ENCODE measurements at places on chromosomes 5 and 9. TPM values are rescaled to one million over a fixed set of nuclear protein-coding genes. Genes with fewer than 3 reads are reported as not detected.

CDX1 gene
- total RNA-seq, result not detected

C7 gene
- total RNA-seq, result not detected

CER1 gene
- total RNA-seq, result not detected

EFNA5 gene
- not detected for total RNA-seq

C5orf34 gene
- 9.3 TPM for total RNA-seq

PCDHGB2 gene
- total RNA-seq, result 0.88 TPM

DNA sequence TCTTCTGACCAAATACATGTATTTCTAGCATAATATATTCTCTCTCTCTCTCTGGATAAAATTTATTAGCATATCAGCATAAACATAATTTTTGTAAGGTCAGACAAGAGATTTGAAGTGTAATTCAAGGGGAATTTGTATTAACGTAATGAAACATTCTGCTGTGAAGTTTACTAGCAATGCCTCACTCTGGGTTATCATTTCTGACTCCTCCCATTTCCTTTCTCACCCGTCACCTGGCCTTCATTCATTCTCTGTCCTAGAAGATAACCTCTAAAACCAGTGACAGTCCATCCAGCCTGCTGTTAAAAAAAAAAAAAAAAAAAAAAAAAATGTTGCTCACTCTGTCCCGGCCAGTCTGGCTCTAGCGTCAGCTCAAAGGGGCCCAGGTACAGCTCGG, 27.1 kb downstream of the GRAMD2B start:
- peak; percentile 39 for DNase-seq

GRCh38 chr5:160627921-160628618, 206.4 kb downstream of the PTTG1 start:
- no peak for DNase-seq

DNA sequence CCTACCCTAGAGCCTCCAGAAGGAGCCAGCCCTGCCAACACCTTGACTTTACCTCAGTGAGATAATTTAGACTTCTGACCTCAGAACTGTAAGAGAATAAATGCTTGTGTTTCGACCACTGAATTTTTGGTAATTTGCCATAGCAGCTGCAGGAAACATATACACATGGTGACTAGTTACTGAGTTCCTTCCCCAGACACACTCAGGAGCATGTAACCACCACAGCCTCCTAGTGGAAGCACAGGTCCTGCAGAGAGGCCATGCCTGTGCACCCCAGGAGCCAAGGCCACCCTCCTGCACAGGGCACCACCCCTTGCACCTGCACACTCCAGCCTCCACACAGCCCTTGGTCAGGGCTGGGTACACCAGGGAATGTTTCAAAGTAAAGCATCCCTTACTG, 7.6 kb upstream of the CAMSAP1 start:
- no peak for DNase-seq

DNA sequence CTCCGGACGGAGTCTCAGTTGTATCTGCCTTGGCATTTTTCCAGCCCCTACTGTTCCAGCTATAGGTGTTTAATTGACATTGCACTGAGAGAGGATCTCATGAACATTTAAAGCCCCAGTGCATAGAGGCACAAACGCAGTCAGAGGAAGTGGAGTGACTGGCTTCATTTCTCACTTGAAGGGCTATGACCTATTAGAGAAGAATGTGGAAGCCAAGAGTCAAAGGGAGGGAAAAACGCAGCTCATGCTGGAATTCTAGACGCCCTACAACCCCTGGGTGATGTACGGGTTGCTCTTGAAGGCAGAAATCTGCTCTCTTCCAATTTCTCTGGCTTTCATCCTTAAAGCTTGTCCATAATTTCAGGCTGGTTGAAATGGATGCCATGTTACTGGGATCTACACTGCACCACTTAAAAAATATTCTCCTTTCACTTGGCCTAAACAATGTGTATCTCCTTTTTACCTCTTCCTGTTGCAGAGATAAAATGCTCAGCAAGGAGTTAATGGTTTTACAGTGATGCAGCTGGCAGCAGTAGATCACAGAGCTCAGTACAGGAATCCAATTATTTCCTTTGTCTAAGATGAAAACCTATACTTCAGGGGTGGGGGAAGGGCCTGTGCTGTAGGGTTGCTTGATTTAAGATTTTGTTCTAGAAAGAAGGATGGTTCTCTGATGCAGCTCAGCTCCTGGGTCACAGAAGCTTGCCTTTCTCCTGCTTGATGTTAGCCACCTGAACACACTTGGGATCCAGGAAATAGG, 61.8 kb upstream of the MAMDC2 start:
- DNase-seq, result no peak

GRCh38 chr5:124797665-124798087, 51.2 kb upstream of the ZNF608 start:
- no peak for DNase-seq

DNA sequence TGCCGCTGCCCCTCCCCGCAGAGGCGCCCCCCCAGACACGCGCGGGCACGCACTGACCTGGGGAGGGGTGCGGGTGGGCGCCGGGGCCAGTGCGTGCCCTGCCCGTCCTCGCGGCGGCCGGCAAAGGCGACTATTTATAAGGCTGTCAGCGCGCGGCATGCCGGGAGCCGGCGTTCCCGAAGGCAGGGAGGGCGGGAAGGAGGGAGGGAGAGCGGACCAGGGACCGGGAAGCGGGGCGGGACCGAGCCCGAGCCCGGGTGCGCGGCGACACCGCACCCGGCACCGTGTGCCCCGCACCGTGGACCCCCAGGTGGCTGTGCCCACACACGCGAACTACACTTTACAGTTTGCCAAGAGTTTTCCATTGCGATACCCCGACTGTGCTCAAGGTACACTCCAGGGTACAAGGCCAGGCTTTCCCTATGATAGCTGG, at the start of gene AK1:
Gene AK1 (minus strand): TSS at position 110 of the 433 bp plus-strand sequence. CDS start 3,058 bp downstream, outside the sequence.
- DNase-seq, result no peak

DNA sequence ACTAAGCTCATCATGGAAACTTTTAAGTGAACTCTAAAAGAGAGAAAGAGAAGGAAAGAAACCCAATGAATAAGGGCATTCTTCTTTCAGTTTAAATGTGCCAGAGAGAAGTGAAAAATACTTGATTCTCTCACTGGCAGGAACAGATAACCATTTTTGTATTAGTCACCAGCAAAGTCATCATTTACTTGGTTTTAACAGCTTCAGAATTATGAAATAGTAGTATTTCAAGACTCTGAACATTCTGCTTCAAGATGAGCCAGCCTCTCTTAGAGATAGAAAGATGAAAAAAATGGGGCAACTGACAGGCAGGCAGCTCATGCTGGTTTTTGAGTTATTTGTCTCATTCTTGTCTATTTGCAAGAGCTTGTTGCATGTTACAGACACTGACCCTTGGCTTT, 103.5 kb downstream of the GCNT1 start:
- DNase-seq, result no peak

- DNase-seq, result no peak
Observed at GRCh38 chr9:77435277-77435676, 212.8 kb downstream of the GNA14 start.

GRCh38 chr9:13491493-13492424, 212.3 kb upstream of the MPDZ start:
- no peak for DNase-seq

DNA sequence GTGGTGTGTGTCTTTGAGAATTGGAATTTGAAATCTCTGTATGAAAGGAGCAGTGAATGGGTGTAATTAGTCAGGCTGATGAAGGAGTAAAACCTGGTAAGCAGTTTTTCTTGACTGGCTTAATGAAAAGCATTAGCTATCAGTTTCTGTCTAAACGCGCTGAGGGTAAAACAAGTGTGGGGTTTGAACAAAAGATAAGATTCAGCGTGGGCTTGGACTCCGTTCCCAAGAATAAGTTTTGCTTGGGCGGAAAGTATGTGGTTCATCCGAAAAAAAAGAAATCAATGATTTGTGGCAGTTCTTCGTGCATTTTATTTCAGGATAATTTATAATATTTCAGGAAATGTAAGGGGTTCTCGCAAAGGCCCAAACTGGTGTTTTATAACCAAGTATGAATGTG, 217.3 kb downstream of the NTRK2 start:
- DNase-seq, result no peak

DNA sequence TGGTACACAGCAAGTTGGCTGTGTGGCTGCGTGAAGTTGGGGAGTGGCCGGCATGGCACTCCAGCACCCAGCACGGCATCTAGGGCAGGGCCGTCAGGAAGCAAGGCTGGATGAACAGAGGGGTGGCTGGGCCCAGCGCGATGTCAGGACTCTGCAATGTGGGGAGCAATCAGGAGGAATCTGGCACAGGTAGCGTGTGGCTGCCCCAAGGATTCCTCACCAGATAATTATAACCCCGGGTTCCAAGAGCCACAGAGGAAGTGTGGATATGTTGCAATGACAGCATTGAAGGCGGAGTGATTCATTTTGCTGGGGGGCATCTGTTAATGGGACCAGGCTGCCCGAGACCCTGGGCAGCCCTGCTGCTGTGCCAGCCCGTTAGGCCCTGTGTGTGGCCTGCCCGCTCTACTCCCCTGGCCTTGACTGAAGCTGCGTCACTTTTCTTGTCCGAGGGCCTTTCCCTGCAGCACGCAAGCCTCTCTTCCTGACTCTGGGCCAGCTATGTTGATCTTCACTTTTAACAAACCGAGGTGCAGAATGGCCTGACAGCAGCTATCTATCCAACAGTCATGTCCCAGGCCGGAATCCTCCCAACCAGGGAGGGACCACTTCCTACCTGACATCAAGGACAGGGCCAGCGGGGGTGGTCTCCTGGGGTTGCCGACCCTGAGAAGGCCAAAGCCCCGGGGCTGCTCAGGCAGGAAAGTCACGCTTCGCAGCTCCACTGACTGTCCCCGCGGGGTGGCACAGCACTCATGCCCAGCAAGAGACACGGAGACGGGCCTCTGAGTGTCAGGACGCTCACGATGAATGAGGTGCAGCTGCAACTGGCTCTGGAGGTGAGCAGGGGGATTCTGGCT, 118.0 kb upstream of the PHYKPL start:
- DNase-seq, result no peak

GRCh38 chr9:21993893-21994555, at the start of gene CDKN2A:
Gene CDKN2A, minus strand, starts transcription at chr9:21994392.
- DNase-seq, result peak; percentile 76

DNA sequence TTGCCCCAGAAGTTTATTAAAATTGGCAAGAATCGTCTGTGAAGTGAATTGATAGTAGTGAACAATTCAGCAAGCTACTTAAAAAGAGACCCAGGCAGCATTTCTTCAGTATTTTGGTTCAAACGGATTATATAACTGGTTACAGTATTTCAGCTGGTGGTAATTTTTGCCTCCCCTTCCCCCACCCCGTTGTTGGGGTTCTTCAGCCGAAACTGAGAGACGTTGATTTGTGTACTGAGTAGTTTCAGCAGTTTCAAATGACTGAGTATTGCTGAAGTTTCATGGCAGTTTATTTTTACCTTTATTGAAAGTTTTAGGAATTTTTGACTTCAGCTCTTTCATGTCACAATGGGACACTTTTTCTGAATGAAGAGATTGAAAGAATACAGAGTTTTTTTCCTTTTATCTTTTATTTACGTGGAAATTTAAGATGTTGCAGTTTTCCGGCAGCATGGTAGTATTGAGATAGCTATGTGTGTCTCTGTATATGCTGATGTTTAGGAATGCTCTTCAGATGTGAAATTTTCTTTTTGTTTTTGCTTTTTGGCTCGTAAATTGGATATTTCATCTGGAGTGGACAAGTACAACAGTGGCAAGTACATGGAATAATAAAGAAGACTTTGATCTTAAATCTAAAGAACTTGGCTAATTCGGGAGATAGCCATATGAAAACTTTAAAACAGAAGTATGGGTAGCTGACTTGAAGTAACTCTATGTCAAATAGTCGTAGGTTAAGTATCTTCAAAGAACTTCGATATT, 1.9 kb downstream of the GPBP1 start:
- no peak for DNase-seq

DNA sequence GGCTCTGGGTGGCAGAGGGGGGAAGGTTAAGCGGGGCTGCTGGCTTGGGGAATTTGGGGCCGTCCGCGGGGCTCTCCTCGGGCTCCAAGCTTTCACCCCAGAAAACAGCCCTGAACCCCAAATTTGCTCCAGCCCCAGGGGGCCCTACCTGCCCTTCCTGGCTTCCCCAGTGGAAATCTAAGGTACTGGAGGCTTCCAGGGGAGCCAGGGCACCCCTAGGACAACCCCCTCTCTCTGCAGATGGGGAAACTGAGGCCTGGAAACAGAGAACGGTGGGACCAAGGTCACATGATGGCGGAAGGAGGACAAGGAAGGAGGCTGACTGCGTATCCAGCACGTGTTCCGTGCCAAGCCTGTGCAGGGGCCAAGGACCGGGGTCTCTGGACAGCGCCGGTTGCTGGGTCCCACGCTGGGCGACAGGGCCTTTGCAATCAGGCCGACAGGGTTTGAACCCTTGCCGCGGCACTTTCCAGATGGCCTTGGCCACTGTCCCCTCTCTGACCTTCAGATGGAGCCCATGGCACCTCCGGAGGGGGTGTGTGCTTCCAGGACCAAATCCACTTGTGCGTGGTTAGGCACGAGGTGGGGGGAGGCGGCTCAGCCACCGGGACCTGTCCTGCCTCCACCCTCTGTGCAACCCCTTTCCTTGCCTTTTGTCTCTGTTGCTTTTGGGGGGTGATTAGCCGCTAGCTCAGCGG, 183.1 kb downstream of the C9orf50 start:
- DNase-seq, result no peak

- peak; percentile 28 for DNase-seq
Observed at GRCh38 chr5:123035360-123035917, 1.1 kb downstream of the PPIC start.

DNA sequence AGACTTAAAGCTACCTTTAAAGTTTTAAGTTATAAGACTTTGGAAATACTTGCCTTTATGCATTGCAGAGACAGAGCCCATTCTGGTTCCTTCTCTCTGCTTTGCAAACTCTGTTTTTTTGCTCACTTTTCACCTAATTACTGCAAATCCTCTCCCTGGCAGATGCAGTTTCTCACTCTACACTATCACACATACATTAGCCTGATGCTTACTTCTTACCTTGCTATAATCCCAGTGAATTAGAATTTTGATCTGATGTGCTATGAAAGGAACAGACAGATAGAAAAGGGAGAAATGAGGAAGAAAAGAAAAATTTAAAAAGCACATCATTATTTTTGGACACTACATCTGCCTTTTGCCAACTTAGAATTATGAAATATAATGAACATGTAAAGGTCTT, 489.5 kb upstream of the EDIL3 start:
- DNase-seq, result no peak

GRCh38 chr9:69180670-69181069, 6.6 kb downstream of the TJP2 start:
- DNase-seq, result no peak

GRCh38 chr5:142129446-142130066, 21.0 kb downstream of the NDFIP1 start:
- DNase-seq, result no peak

- no peak for DNase-seq
Observed at GRCh38 chr9:15959663-15960062, 406.8 kb downstream of the CCDC171 start.

Measured in activated naive CD8-positive, alpha-beta T cell treated with anti-CD3 and anti-CD28 coated beads, Interleukin-2, amount 10 ng/mL, durations not matched to agents 7 days and 5 days (primary cell).